ENCODE measurements at places on chromosomes 2 and 18.

DNA sequence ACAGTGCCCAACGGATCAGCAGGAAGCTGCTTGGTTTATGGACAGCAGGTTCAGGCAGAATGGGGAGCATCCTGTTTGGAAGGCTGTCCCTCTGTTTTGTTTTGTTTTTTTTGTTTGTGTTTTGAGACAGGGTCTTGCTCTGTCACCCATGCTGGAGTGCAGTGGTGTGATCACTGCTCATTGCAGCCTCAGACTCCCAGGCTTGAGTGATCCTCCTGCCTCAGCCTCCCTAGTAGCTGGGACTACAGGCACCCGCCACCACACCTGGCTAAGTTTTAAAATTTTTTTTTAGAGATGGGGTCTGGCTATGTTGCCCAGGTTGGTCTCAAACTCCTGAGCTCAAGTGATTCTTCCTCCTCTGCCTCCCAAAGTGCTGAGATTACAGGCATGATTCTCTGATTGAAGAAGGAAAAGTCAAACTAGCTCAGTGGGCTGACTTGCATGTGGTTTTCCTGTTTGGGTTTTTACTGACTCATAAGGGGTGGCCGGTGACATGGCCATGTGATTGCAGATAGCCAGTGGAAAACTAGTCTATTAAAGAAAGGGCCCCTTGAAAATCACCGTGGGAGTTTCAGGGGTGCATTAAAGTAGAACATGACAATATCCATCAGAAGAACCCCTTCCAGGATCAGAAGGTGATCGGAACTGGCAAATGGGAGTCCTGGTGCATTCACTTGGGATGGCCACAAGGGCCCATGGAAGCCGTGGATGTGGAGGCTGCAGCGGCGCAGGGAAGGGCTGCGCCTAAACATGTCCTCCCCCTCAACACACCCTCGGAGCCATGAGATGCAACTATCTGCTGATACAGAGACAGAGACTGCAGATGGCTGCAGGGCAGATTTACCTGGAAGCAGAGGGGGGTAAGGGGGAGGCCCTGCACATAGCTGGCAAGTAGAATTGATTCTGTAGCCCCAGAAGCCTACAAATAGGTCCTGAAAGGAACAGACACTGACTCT, 26.5 kb downstream of the AQP12B start:
- no peak for DNase-seq

- DNase-seq, result no peak
These were observed 22.6 kb downstream of the ALMS1 start for GRCh38 chr2:73408198-73408597.

DNA sequence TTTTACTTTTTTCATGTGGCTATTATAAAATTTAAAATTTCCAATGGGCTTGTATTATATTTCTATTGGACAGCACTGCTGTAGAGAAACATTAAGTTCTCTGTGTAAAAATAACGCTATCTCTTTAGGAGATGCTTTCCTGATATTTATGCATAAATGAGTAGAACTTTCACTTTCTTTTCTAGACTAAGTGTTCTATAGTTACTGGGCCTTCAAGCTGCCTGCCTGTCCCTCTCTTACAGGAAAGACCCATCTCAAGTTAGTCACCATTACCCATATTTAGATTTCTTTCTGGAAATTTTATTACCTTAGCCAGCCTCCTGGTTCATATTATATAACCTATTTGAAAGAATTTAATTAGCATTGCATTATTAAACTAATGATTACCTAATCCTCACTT, 4.8 kb downstream of the ITGA4 start:
- DNase-seq, result no peak

DNA sequence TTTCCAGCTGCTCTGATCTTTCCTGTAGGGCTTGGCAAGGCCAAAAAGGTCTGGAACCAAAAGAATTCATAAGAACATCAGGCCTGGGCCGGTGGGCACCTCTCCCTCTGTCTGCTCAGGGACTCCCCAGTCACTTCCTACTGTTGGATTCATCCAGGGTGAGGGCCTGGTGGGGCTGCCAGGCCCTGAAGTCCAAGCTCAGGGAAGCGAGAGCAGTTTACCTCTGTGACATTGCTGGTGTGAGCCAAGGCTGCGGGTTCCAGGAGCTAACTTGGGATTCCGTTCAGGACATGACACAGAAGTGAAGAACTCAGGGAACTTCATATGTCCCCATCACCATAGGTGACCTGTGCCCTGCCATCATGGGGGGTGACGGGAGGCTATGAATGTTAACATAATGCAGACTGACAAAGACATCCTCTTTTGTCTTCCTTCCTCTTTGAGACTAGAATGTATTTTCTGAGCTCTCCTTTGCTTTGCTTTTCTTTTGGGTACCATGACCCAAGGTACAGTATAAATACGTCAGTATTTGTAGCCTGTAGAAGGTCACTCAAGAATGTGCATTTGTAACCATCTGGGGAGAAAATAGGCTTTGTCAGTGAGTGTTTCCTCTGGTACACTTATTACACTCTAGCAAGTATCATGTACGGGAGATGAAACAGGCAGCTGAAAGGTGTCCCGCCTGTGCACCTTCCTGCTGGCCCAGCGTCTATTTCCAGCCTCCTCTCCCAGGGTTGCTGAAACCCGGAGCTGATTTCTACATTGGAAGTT, 130.5 kb upstream of the SLC1A4 start:
- DNase-seq, result no peak

- DNase-seq, result no peak
These were observed 615.8 kb upstream of the SYT4 start for GRCh38 chr18:43893001-43893637.

GRCh38 chr2:35462226-35462998, 893.2 kb upstream of the CRIM1 start:
- no peak for DNase-seq

- DNase-seq, result no peak
These were observed 128.3 kb downstream of the SATB2 start for GRCh38 chr2:199329466-199329865.

GRCh38 chr2:216756435-216756834, 61.1 kb upstream of the IGFBP5 start:
- no peak for DNase-seq

GRCh38 chr18:26956863-26957262, 91.4 kb upstream of the AQP4 start:
- no peak for DNase-seq

DNA sequence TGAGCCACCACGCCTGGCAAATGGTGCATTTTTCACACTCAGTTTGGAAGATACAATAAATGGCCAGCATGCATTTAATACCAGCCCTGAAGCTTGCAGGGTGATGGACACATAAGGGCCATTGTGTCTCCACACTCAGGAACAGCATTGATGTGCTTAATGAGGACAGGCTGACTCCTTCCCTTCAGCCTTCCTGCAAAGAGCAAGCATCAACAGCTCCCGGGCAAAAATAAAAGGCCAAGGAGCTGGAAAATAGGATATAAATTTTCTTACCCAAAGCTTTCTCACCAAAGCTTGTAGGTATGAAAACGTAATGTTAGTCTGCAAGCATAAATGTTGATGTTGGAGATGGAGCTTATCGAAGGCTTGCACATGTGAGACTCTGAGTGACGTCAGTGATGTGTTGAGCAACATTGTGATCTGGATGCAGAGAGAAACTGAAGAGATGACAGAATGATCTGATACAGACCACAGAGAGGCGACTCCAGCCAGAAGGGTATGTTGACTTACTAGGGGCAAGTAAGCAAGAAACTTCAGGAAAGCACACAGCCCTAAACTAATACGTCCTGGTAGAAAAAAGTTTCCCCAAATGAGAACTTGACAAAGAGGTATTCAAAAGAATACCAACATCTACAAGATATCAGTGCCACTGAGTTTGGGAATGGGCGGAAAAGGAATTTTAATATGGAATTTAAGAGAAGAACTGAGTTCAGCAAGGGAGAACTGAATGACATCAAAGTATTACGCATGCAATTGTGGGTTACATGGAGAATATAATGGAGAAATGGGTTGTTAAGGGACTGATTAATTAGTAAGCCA, 256.5 kb downstream of the TGIF1 start:
- DNase-seq, result no peak

DNA sequence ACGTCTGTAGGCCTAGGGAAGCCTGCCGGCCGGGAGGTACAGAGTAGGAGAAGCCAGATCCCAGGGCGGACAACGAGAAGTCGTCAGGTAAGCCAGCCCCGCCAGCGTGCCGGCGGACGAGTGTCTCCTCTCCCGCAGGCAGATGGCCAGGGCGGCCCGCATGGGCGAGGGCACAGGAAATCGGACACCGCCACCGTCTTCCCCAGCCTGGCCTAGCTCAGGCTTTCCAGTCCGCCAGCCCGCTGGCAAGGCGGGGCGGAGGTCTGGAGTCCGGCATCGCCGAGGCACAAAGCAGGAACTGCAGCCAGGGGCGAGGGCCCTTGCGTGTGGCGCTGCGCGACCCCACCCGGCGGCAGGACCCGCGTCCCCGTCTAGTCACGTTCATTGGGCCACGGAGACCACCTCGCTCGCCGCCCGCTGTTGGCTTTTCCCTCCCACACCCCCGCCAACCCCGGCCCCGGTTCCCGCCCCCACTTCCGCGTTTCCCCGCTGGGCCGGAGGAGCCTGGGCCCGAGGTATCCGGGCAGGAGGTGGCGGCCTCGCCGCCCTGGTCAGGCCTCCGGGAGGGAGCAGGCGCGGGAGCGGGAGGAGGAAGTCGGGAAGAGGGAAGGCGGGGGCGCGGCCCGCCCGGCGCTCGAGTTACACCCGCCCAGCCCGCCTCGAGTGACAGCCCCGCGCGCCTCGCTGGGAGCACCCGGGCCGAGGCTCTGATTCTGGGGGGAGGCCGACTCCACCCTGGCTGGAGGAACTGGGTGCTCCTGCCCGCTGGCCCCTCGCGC, at the start of gene GPD2:
GPD2 (plus strand) TSS at position 662 of the 779 bp plus-strand sequence. CDS start 39,727 bp downstream, outside the sequence.
- DNase-seq, result peak; percentile 26

DNA sequence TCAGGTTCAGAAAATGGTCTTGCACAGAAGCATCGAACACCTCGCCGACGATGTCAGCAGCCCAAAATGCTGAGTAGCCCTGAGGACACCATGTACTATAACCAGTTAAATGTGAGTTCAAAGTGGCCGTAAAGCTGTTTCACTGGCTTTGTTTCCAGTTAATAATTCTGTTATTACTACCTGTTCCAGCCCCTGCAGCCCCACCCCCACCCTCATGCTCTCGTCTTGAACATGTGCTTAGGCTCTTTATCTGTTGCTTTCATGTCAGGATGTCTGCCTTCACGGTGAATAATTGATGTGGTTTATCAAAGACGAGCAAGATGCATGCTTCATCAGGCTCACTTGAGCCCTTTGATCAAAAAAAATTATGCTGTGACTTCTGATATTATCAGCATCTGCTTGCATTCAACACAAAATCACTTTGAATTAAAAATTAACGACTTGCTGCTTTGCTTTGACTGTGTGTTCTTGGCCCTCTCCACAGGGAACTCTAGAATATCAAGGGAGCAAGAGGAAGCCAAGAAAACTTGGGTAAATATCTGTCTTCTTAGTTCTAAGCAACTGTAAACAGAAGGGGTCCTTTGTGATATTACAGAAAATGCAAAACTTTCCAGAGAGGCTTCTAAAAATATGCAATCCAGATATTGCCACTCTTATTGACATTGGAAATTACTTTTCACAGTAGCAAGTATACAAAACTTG, 63.4 kb upstream of the SP5 start:
- DNase-seq, result peak; percentile 1

- no peak for DNase-seq
These were observed 249.4 kb upstream of the LINC00305 start for GRCh38 chr18:64398320-64398719.

DNA sequence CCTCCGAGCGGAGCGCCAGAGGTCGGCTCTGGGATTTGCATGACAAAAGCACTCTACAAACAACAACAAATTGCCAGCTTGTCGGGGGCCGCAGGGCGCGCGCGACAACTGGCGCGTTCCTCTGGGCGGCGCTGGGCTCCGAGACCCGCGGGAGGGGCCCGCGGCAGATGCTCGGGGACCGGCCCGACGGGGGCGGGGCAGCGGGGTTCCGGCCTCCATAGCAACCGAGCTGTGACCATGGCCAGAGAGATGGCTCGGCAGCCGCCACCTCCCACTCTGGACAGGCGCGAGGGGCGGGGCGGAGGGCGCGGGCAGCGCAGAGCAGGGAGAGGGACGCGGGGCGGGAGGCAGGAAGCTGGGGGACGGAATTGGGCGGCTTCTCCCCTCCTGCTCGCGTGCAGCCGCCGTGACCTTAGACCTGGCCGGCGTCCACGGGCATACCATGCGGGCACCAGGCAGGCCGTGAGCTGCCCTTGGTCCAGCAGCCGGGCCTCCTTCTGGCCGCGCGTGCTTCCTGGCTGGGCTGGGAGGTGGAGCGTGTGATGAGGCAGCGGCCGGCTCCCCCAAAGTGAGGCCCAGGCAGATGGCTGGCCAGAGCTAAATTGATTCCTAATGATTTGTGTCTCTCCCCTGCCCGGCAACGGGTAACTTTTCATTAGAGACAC, 171.5 kb downstream of the CELF4 start:
- no peak for DNase-seq

DNA sequence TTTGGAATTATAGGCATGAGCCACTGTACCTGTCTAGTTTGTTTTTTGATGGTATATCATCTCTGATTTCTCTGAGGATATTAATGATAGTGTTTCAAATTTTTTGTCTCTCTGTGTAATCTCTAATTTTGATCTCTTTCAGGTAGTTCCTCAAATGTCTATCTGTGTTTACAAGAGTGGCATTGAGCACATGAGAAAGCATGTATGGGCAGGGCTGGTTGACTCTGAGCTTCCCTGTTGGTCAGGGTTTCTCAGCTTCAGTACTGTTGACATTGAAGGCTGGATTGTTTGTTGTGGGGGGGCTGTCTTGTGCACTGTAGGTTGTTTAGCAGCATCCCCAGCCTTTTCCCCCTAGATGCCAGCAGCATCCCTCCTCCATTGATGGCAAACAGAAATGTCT, 79.9 kb downstream of the TMEM247 start:
- DNase-seq, result no peak

- DNase-seq, result no peak
These were observed 5.8 kb upstream of the PAX8 start for GRCh38 chr2:113284476-113284875.

GRCh38 chr2:59080451-59081181, 839.5 kb upstream of the FANCL start:
- no peak for DNase-seq

All from activated CD8-positive, alpha-beta memory T cell treated with anti-CD3 and anti-CD28 coated beads for 4 hours (primary cell).